Astrocyte (in vitro differentiated cells and primary cell): ENCODE measurements at places on chromosomes 7 and 10. TPM values are rescaled to one million over a fixed set of nuclear protein-coding genes. Genes with fewer than 3 reads are reported as not detected.

Gene CLRN3
- not detected in 2 replicates for total RNA-seq

GRCh38 chr10:29555091-29555745 is 79.6 kb downstream of the SVIL start:
- H3K4me1 ChIP-seq: peaks cover 25% of the 10 kb centered on the region
- DNase-seq: peak; percentile 27
- H3K4me3 ChIP-seq: no peak overlapping the region
- H3K27ac ChIP-seq: peak overlapping the region; percentile 80
- no peaks in the 10 kb centered on the region for H3K27me3 ChIP-seq

DNA sequence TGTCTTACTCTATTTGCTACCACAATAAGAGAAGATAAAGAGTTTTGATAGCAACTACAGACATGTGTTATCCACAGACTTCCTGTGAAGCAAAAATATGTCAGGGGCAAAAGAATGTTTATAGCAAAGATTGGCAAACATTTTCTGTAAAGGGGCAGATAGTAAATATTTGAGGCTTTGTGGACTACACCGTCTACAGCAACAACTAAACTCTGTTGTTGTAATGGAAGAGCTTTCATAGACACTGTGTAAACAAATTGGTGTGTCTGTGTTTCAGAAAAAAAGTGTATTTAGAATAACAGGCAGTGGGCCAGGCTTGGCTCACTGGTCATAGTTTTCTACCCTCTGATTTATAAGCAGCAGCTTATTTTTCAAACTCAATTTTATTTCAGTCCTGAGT is 521.4 kb downstream of the ANKRD7 start:
- no peaks in the 10 kb centered on the region for H3K27me3 ChIP-seq
- H3K4me1 ChIP-seq: no peaks in the 10 kb centered on the region
- DNase-seq: no peak
- H3K36me3 ChIP-seq: no peaks in the 10 kb centered on the region
- H3K27ac ChIP-seq: no peak overlapping the region
- no peak overlapping the region for H3K4me3 ChIP-seq

GRCh38 chr10:124532106-124532641 is 70.6 kb downstream of the LHPP start:
- H3K27ac ChIP-seq: no peak overlapping the region
- no peak overlapping the region for H3K4me3 ChIP-seq
- H3K36me3 ChIP-seq: no peaks in the 10 kb centered on the region
- no peaks in the 10 kb centered on the region for H3K27me3 ChIP-seq
- peaks cover 2% of the 10 kb centered on the region for H3K4me1 ChIP-seq

- no peak for DNase-seq
- H3K4me3 ChIP-seq: no peak overlapping the region
- peaks cover 24% of the 10 kb centered on the region for H3K4me1 ChIP-seq
- peaks cover 2% of the 10 kb centered on the region for H3K36me3 ChIP-seq
Measured at GRCh38 chr10:48529331-48529730, 75.5 kb downstream of the ARHGAP22 start.
